ENCODE measurements at places on chromosomes 12 and 14.

DNA sequence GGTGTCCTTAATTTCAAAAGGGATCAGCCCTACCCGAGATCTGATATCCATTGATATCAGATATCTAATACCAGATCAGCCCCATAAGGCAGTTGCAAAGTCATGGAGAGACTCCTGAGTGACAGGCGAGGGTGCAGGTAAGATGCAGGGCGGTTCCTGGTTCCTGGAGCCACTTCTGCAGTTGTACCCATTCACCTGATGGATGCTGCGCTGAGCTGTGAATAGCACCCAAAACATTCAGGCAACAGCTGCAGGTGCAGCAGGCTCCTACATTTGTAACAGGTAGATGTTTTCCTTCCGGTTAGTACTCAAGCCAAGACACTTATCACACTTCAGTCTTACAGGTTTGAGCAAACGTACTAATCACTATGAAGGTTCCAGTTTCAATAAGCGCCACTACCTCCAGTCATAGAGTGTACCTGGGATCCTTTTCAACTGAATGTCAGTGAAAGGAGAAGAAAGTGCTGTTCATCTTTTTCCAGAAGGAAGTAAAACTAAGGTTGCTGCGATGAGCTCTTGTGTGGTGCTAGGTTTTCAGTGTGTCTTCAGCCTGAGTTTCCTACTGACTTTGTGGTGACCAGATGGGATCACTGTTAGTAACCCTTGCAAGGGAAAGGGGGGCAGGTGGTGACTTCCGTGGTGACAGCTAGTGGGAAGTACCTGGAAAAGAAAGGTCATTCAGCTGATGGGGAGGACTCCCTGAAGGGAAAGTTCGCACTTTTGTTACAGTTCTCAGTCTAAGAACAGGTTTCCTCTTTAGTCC, 1.9 kb downstream of the ATP6V0A2 start:
- no peak for DNase-seq

DNA sequence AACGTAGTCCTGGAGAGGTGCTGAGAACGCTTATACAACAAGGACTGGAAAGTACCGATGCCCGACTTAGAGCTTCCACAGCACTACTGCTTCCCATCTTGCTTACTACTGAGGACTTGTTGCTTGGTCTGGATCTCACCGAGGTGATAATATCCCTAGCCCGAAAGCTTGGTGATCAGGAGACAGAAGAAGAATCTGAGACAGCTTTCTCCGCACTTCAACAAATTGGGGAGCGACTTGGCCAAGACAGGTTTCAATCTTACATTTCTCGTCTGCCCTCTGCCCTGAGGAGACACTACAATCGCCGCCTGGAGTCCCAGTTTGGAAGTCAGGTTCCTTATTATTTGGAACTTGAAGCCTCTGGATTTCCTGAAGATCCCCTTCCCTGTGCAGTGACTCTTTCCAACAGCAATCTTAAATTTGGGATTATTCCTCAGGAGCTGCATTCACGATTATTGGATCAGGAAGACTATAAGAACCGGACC, 1.1 kb downstream of the TOGARAM1 start:
- no peak for DNase-seq

DNA sequence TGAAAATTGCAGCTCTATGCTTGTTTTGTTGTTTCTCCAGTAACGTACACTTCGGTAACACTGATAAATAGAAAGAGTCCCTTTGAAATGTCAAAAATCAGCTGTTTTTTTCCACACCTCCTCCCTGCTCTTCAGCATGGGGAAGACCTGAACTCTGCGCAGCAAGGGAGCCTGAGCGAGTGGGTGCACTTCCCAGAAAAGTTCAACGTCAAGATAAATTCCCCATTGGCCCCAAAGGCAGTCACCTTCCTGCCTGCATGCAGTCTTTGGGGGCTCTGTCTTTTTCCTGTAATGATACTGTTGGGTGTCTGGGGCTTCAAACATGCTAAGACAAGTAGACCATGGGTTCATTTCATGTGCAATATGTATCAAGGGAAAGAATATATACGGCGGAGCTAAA, 8.8 kb upstream of the FOXG1 start:
- no peak for DNase-seq

GRCh38 chr12:42140901-42141300, 3.8 kb downstream of the GXYLT1 start:
- peak; percentile 75 for DNase-seq

- no peak for DNase-seq
Measured at GRCh38 chr12:109223211-109223610, 85.9 kb downstream of the FOXN4 start.

- peak; percentile 36 for DNase-seq
Measured at GRCh38 chr12:168763-169525, 45.0 kb downstream of the SLC6A12 start.

All from fibroblast of skin of scalp (primary cell).